ENCODE measurements at places on chromosomes 2 and 18. TPM values are rescaled to one million over a fixed set of nuclear protein-coding genes. Genes with fewer than 3 reads are reported as not detected.
A peak's percentile ranks its signal among the peaks of the same experiment; 100 is the strongest.

The CD28 gene
- total RNA-seq, result 0.16 TPM

The ABCB11 gene
- total RNA-seq, result 0.09 TPM

The KLHL41 gene
- total RNA-seq, result 263 TPM

DNA sequence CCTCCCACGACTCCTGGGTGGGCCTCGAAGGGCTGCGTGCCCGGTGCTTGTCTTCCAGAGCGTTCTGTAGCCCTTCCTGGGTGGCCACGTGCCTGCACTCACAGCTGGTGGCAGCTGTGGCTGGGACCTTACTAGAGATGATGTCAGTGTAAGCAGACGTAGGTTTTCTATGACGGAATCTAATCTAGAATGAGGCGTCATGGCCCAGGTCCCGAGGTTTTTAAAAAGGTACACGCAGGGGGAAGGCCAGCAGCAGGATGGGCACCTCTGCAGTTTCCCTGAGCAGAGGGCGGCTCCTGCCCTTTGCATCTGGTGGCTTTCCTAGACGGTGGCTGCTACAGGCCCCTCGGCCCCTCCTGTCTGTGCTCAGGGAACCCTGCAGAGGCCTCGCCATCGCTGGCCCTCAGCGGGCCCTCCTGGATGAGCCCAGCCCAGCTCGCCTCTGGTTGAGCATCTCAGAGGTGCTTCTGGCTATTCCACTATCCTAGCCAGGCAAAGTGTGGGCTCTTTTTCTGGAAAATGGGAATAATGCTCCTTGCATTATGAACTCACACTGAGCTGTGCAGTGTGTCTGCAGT is 49.6 kb upstream of the PXDN start:
- DNase-seq, result peak; percentile 27

The WDR7 gene
- total RNA-seq, result 25.5 TPM

The ZAP70 gene
- total RNA-seq, result 0.16 TPM

GRCh38 chr2:240205772-240206171 is 65.3 kb upstream of the OTOS start:
- no peak for DNase-seq

- DNase-seq, result no peak
These were observed 14.2 kb upstream of the TRAF3IP1 start for GRCh38 chr2:238305965-238306671.

The ZNF521 gene
- total RNA-seq, result 14.9 TPM

DNA sequence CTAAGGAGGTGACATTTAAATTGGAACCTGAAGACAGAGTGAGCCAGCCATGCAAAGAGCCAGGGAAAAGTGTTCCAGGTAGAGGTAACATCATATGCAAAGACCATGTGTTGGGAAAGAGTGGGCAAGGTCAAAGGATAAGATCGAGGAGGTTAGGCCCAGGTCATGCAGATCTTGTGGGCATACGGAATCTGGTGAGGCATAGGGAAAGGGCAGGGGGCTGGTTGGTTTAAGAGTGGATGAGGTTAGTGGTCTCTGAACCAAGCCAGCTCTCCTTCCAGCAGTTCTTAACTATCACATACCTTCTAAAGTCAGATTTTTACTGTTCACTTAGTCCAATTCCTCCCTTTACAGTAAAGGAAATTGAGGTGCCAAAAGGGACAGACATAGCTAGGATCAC is 3.0 kb downstream of the ANKRD53 start:
- DNase-seq, result no peak

- no peak for DNase-seq
These were observed 54.0 kb downstream of the SCG2 start for GRCh38 chr2:223548194-223548593.

- no peak for DNase-seq
These were observed 100.4 kb downstream of the EIPR1 start for GRCh38 chr2:3277050-3277747.

DNA sequence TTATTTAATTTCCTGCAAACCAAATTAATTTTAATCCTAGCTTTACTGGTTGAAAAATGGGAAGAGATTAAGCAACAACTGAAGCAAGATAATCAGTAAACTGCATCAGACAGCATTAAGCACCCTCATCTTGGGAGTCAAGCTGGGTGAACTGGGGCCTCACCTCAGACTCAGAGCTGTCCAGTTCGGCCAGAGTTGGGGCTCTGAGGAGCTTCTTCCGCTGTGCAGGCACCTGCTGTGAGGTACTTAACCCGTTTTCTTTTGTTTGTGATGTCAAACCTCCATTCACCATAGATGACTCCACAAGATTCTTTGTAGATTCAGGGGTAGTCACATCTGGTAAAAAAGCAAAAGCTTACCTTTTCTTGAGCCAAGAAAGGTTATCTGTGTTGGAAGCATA is 71.8 kb downstream of the PRELID3A start:
- no peak for DNase-seq

DNA sequence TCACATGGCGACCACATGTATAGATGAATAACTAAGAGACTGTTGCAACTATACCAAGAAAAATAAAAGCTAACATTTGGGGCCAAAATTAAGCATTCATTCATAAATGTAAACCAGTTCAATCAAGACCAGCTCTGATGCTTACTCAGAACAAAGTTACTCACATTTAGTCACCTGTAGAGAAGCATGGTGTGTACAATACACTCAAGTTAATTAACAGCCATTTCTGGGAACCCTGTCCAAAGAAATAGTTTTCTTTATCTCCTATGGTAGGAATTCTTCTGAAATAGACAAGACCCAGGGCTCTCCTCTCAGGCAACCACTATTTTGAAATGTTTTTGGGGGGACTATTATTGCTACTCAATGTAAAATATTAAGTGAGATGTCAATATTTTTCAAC is 1.6 kb downstream of the SCN3A start:
- DNase-seq, result no peak

DNA sequence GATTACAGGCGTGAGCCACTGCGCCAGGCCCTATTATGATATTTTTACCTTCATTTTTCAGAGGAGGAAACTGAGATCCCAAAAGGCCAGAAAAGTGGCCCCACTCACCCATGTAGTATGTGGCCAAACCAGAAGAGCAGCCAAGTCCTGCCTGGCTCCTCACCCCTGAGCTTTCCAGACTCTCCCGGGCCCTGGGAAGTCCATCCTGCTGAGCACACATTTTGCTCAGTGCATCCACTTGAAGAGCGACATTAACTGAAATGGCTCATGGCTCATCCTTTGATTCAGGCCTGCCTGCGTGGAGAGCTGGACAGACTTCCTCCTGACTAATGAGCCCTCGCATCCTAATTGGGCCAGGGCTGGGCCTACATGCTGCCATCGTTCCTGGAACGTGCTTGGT is 9.5 kb upstream of the NGEF start:
- no peak for DNase-seq

DNA sequence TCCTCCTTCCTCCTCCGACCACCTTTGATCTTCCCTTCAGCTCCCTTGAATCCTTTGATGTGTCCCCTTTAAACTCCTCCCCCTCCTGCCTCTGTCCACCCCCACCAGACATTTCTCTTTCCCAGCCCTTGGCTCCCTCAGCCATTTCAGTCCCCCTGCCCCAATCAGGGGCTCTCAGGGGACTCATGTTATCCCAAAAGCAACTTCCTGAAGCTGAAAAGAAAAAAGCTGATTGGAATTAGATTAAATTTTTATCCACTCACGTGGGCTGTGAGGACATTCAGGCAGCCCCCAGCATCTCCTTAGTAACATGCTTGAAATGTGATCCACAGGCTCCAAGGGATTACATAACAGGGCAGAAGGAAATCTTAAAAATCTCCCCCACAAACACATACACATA is 81.3 kb downstream of the NEURL3 start:
- no peak for DNase-seq

- DNase-seq, result no peak
These were observed 162.1 kb downstream of the BCL2 start for GRCh38 chr18:63157293-63158011.

All from heart left ventricle (tissue), 16 donors.